Lower leg skin (tissue), 4 donors: ENCODE measurements at places on chromosomes 6 and 20.

- DNase-seq: no peak
Observed at GRCh38 chr20:1823450-1823844, 71.8 kb upstream of the SIRPA start.

GRCh38 chr6:147055821-147056392, 148.3 kb upstream of the STXBP5 start:
- no peak for DNase-seq

DNA sequence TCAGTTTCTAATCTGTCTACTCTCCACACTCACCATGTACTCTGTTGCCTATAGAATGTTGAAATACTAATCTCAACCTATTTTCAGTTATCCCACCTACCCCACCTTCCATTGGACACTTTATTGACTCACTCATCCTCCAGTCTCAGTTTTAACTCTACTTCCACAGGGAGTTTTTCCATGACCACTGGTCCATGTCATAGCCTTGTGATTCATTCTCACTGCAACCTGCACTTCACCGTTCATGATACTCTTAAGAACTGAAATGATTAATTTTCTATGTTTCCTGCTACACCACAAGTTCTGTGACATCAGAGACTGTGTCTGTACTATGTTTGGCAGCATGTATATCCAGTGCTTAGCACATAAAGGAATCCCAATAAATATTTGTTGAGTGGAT, 122.8 kb upstream of the HSF2 start:
- no peak for DNase-seq

DNA sequence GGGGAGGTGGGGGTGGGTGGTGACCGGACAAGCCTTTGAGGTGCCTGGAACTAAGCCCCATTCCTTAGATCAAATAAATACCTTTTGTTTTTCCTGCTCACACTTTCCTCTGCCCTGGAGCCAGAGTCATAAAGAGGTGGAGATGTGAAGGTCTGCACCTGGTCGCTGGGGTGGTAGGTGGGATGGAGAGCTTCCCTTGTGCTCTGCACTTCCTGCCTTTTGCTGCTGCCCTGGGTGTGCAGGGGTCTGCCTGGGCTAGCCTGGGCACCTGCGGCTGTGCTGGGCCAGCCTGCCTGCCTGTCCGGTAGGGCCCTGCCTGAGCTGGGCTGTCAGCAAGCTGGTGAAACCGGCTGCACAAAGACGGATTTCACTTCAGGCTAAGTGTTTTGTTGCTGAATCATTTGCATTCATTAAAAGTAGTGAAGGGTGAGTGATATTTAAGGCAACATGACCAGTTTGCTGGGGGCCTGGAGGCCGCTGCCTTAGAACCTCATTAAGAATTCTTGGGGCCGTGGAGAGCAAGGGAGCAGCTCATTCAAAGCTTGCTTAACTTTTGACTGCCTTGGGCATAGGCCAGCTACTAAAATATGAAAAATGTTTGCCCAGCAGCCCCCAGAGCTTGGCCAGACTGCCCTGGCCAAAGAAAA, 20.5 kb downstream of the PTK7 start:
- no peak for DNase-seq
